Smooth muscle cell of trachea (primary cell): ENCODE measurements at places on chromosomes 16 and 17. TPM values are rescaled to one million over a fixed set of nuclear protein-coding genes. Genes with fewer than 3 reads are reported as not detected.

The ZPBP2 gene
- total RNA-seq: not detected in 2 replicates

The PYY gene
- total RNA-seq: not detected in 2 replicates

The SOST gene
- total RNA-seq: not detected in 2 replicates

The HCRT gene
- not detected in 2 replicates for total RNA-seq

The EME1 gene
- total RNA-seq: 0.33 and 10.9 TPM in 2 replicates

The SGCA gene
- 0.73 and 3.3 TPM in 2 replicates for total RNA-seq

The KCNH4 gene
- under 0.01 TPM in 1 of 2 replicates, not detected in the other for total RNA-seq

The PNPO gene
- total RNA-seq: 41.5 and 45.8 TPM in 2 replicates
